ENCODE measurements at places on chromosomes 12 and 14.

GRCh38 chr12:23380419-23381100, 568.9 kb downstream of the SOX5 start:
- no peak for DNase-seq

DNA sequence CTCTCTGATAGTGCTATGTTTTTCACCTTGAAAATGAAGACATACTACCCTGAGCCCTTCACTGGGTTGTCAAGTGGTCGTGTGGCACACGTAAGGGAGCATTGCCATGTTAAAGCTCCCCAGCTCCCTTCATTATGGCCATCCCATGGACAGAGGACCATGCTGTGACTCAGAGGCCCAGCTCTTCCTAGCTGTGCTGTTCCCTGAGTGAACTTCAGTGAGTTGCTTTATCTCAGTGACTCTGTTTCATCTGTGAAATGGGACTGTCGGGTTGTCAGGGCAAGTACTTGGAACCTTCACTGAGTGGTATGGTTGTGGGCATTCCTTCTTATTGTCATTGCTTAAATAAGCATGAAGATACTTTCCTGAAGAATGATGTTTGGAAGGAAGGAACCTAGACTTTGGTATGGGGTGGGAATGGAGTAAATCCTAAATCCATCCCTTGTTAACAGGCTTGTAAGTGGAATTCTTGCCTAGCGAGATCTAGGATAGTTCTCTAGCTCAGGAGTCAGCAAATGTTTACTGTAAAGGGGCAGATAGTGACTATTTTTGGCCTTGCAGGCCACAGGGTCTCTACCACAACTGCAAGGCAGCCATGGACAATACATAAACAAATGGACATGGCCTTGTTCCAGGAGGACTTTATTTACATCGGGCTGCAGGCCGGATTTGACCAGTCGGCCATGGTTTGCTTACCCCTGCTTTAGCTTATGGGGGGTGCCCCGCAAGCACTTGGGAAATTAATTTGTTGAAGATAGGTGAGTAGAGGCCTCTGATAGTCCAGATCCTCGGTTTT, 283.5 kb downstream of the ZFP36L1 start:
- DNase-seq = no peak

DNA sequence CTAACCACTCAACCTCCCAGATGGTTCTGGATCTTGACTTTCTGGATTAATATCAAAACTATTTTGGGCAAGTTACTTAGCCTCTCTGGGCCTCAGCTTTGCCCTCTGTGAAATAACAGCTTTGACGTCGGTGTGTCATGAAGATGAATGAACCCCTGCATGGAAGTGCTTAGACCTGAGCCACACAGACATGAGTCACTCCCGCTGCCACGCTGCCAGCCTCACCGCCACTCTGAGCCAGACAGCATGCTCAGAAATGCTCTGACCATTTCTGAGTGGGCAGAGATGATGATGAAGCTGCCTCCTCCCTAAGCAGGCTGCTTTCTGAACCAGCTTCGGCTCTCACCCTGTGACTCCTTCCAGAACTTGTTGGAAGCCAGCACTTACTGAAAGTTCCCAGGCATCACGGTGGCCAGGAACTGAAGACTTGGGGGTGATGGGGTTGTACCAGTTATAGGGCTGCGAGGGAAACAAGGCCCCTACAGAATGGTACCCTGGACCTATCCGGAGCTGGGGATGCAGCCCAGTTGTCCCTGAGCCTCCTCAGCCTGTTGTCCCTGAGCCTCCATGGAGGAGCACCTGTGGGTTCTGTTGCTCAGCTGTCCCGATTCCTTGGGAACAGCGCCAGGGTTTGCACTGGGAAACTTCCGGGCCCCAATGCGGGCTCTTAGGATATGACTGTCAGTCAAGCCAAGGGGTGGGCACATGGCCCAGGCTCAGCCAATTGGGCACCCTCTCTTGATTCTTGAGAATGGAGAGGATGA, 2.0 kb upstream of the CCDC197 start:
- DNase-seq = peak; percentile 65

DNA sequence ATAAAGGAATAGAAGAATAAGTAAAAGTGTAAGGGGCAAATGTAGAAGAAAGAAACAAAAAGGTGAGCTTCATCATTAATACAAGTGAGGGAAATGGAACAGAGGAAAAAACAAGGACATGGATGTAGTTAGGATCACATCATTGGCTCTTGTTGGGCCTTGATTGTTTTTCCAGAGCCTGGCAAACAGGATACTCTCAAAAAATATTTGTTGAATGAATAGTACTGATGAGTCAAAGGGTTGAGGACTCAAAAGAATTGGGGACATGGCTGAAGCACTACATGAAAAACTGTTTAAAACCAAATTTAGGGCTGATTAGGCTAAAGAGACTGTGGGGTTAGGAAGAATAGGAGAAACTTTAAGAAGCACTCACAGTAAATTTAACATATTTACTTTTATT, 11.4 kb upstream of the SRP54 start:
- no peak for DNase-seq

DNA sequence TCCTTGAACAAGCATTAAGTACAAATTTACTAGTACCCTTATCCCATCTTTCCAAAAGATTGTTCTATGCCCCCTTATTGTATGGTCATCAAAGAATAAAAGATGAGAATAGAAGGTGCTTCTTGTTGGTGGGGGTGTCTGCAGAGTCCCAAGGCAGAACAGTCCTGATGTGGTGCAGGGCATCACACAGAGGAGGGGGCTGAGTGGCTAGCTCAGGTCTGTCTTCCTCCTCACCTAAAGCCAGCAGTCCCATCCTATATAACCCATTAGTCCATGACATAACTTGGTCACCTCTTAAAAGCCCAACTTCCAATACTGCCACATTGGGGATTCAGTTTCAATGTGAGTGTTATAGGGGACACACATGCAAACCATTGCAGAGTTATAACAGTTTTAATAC, 9.9 kb downstream of the LRRC10 start:
- no peak for DNase-seq

DNA sequence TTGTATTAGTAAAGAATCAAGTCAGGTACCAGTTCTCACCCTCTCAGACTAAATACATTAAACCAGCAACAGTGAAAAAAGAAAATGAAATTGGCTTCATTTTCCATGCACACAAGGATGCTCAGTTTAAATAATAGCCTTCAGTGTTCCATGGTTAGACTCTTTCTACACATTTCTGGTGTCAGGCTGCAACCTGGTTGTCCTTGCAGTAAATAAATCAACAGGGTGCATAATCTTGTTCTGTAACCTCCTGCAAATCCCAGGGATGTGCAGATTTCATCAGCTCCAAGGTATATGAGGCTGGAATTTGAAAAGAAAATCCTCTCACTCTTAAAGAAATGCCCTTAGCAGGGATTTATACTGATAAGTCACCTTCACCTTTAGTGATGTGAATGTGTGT, 46.7 kb upstream of the BTG1 start:
- DNase-seq = no peak

GRCh38 chr12:128820723-128821432, 2.9 kb downstream of the SLC15A4 start:
- no peak for DNase-seq

- no peak for DNase-seq
Observed at GRCh38 chr12:105013892-105014291, 27.8 kb downstream of the NOPCHAP1 start.

DNA sequence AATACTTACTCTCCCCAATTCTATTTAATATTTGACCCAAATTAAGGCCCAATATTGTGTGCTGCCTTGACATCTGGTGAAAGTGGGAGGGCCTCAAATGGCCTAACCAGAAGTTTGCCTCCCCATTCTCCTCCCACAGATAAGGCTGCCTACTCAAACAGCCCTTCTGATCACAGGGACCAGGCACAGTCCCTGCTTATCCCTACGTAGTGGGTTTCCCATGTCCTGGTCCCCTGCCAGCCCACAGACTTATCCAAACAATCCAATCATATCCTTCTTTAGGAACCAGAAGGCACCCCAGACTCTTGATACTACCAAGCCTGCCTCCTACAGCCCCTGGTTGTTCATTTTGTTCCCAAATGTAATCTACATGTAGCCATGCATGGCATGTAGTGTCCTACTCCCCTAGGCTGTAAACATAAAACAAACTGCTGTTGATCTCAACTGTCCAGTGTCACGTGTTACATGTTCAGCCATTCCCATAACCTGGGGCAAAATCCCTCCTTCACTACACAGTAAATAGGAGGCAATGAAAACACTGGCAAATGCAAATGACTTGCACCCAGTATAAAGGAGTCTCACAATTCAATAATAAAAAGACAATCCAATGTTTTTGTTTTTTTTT, 49.3 kb downstream of the EEA1 start:
- DNase-seq = no peak

DNA sequence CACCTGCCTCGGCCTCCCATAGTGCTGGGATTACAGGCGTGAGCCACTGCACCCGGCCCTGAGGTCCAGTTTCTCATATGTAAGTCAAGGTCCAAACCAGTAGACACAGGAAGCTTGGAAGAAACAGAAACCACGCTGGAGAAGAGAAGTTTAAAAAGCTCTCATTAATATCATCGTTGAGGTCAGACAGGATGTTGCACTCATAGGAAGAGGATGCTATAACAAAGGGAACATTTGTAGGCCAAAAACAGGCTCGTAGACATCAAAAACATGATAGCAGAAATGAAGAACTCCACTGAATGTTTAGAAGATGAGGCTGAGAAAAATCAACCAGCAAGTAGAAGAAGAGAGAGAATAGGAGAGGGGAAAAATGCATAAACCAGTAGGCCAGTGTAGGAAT, 46.8 kb downstream of the ACACB start:
- DNase-seq = no peak

- peak; percentile 38 for DNase-seq
Observed at GRCh38 chr14:24171422-24172260, at the start of gene REC8. Gene REC8, plus strand, starts transcription at chr14:24172080. Its CDS starts 473 bp downstream, at chr14:24172553.

GRCh38 chr14:90674043-90674670, 142.1 kb downstream of the TTC7B start:
- no peak for DNase-seq

DNA sequence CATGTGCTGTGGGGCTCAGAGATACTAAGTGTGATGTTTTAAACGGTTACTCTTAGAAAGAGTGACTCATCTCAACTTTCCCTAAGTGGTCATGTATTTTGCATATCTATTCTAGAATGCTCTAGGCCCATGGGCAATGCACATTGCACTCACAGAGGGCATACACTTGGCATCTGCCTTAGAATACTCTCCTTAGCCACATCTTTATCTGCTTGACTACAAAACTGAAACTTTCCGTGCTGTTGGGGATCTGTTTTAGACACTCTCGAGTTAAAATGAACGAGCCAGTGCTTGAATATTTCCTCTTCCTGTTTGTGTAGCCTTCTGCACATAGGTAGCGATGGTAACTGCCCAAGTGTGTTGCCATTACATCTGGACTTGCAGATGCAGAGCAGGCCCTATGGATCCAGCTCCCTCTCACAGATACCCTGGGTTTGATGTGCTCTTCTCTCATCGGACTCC, 180.5 kb downstream of the CAND1 start:
- DNase-seq = peak; percentile 12

DNA sequence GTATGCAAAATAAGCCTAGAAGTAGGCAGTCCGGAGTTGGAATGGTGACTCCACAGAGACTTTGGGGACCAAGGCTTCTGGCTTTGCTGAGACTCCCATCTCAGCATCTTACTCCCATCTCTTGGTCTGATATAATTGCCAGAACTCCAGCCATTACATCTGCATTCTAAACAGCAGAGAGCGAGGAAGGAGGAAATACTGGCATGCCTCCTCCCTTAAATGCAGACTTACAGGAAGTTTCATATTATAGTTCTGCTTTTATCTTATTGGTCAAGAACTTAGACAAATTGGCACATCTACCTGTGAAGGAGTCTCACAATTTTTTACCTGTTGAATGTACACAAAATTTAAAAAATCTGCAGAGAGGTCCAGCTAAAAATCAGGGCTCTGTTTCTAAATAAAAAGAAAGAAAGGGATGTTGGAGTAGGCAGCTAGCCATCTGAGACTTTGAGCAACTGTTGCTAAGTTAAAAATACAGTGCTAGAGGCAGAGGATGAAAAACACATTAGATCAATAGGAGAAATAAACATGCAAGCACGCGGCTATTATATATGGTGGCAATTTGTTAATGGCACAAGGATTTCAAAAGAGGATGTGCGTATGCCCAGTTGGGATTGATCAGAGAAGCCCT, 209.9 kb upstream of the HMGA2 start:
- no peak for DNase-seq

DNA sequence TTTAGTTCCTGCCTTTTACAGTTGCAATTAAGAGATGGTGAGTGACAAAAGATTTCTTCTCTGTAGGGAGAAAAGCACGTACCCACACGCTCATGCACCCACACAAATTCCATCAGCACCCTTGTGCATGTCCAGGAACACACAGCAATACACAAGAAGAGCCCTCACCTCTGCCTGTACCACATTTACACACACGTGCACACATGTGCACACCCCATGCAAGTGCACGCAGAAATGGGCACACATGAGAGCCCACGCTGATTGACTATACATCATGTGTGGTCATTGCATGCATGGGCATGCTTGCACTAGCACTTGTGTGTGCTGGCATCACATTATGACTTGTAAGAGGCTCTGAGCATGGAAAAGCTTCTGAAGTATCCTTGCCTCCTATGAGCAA, 70.5 kb downstream of the SERPINA3 start:
- DNase-seq = no peak

DNA sequence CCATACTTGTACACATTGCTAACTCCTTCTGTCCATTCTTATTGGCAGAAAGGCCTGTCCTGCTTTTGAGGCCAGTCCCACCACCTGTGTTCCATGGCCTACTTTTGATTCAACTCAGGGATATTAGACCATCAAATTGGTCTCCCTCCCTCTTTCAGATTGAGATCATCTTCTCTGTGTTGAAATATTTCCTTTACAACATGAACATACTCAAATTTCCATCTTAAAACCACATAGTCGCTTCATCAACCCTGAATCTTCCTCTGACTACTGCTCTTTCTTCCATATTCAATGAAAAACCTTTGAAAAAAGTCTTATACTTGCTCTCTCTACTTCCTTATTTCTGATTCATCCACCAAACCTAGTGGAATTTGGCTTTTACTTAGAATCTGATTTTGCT, 34.9 kb downstream of the TRMT5 start:
- no peak for DNase-seq

- no peak for DNase-seq
Observed at GRCh38 chr12:15387772-15388171, 65.5 kb downstream of the PTPRO start.

DNA sequence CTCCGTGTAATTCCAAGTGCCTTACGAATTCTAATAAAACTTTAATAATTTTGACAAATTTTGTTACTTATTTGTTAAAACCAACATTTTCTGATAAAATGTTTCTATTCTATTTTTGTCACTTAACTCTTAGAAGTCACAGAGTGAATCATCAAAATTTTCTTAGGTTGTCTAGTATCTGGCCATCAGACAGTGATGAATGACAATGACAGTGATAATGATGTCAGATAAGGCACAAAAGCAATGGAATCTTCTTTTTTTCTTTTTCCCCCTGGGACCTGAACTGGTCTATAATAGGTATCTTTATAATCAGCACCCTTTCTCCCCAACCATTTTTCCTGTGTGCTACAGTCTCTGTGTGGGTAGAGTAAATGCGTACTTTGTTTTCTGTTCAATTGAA, 407.3 kb downstream of the SOX5 start:
- DNase-seq = no peak

GRCh38 chr12:84810611-84811010, 102.0 kb downstream of the SLC6A15 start:
- no peak for DNase-seq

All from activated CD4-positive, alpha-beta T cell treated with anti-CD3 and anti-CD28 coated beads for 4 hours (primary cell).